ENCODE measurements at places on chromosomes 2 and 18. TPM values are rescaled to one million over a fixed set of nuclear protein-coding genes. Genes with fewer than 3 reads are reported as not detected.
A peak's percentile ranks its signal among the peaks of the same experiment; 100 is the strongest.

GRCh38 chr18:48719974-48720654 is 181.3 kb downstream of the CTIF start:
- no peak for DNase-seq

- DNase-seq, result peak; percentile 33
Observed at GRCh38 chr2:24919506-24920097, 435 bp downstream of the ADCY3 start.

DNA sequence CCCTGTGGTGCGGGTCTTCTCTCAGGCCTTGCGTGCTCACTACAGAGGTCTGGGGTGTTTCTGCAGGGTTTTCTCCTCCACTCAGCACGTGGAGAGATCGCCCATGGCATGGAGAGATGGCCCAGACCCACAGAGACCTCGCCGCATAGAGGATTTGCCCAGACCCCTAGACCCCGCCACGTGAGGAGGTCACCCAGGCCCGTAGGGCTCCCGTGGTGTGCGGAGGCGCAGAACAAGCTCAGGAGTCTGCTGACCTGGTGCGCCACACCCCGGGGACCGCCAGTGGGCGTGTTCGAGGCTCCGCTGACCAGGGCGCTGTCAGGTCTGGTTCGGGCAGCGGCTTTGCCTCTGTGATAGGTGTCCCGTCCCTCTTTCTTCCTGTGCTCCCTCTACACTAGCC is 64.5 kb downstream of the ADI1 start:
- DNase-seq, result no peak

GRCh38 chr2:109385506-109385905 is 228.3 kb downstream of the SEPTIN10 start:
- no peak for DNase-seq

GRCh38 chr2:236334122-236334876 is 70.1 kb upstream of the ASB18 start:
- no peak for DNase-seq

DNA sequence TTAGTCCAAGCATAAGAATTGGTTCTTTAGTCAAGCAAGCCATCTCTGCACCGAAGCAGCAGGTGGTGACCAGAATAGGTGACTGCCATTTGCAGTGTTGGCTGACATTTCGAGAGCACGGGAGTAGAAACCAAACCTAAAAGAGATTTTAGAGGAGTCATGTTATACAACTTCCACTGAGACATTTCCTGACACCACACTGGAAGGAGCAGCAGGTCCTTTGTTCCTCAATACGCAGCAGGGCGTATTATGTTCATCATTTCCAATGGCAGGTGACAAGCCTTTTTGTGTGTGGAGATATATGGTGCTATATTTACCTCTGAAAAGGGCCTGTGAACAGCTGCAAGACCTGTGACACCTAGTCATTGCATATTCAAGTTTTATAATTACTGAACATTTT is 418.8 kb upstream of the NETO1 start:
- DNase-seq, result no peak

DNA sequence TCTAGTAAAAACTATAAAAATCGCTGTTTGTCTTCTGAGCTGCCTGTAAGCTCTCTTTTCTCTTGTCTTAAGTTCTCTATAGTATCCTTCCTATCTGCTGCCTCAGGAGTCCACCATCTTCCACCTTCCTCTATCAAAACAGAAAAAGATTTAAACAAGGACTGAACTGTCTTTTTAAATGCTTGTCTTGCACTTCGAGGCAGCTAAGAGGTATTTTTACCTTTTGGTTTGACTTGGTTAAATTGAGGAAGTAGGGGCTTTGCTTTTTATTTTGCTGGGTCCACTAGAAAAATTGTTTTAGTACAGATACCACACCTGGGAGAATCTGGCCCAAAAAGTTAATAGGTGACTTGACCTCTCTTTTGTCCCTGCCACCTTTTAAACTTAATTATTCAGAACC is 12.2 kb downstream of the SESTD1 start:
- DNase-seq, result no peak

GRCh38 chr2:27738349-27739057 is 33.0 kb upstream of the MRPL33 start:
- no peak for DNase-seq

GRCh38 chr18:70041459-70042050 is 93.9 kb upstream of the CD226 start:
- no peak for DNase-seq

- DNase-seq, result no peak
Observed at GRCh38 chr18:32868406-32868805, 95.6 kb upstream of the KLHL14 start.

DNA sequence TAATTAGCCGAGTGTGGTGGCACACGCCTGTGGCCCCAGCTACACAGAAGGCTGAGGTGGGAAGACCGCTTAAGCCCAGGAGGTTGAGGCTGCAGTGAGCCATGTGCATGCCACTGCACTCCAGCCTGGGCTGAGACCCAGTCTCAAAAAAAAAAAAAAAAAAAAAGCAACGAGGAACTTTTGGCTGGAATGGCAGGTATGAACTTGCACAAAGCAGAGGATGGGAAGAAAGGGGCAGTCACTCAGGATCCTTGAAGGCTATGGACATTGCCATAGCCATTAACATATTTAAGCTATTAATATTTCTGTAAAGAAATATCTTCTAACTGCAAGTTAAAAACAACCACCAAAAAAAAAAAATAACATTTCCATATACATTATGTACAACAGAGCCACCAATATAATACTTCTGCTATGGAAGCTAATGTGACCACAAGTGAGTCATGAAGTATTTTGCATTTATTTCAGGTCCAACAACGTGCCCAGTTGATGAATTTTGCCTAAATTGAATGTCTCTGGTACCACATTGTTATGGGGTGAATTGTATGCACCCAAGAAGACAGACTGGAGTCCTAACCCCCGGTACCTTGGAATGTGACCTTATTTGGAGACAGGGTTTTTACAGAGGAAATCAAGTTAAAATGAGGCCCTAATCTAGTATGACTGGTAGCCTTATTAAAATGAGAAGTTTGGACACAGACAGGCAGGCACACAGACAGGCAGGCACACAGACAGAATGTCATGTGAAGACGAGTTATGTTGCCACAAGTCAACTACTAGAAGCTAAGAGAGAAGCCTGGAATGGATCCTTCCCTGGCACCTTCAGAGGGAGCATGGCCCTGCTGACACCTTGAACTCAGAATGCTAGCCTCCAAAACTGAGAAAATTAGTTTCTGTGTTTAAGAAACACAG is 102.8 kb downstream of the RBMS1 start:
- DNase-seq, result no peak

DNA sequence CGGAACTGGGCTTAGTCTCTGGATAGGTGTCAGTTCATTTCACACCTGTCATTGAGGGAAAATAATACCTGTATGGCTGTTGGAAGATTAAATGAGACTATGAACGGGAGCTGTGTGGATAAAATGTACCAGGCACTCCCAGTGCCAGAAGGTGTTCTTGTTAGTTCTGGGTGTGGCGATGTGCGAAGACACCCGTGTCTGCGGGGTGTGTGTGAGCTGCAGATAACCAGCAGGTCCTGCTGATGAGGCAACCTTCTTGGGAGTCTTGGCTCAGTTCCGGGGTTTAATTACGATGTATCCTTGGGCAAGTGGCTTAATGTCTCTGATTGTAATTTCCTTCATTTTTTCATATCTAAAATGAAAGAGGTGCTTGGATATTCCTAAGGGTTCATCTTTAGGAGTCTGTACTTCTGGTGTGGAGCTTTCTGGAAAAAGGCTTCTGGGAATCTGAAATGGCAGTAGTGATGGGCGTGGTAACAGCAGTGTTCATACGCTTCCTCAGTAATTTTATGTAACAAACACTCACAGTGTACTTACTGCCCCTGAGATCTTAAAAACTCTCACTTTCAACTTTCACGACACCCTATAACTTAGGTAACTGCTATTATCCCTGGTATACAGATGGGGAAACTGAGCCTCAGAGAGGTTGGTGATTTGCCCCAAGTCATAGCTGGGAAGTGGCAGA is 35.0 kb downstream of the NEDD4L start:
- DNase-seq, result no peak

DNA sequence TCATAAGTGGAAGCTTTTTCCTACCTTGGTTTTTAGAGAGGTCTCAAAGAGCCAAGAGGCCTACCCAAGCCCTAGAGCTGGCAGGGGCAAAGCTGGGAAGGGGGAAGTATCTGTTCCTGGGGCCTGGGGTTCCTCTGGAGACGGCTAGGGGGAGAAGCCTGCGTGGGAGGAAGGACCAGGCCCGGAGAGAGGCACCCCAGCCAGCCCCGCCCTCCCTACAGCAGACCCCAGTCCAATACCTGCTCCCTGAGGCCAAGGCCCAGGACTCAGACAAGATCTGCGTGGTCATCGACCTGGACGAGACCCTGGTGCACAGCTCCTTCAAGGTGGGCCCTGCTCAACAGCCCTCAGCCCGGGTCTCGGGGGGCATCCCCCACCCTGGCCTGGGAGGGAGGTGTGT is 2.2 kb downstream of the CTDSP1 start:
- DNase-seq, result no peak

- no peak for DNase-seq
Observed at GRCh38 chr2:65057054-65057375, 799 bp downstream of the CEP68 start.

DNA sequence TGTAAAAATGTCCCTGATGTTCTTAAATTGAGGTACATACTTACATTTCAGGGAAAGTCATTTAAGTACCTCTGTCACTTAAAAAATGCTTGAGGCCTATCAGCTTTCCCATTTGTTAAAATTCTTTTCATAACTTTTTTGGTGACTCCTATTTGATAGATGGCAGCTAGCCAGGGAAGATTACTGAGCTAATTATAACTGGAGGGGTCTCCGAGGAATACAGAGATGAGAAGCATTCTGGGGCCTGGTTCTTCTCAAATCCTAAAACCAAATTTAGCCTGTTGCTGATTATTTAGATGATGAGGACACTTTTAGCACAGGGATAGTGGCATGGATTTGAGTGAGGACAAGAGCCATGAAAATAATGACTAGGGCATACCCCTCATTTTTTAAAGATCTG is 4.8 kb downstream of the UGP2 start:
- DNase-seq, result no peak

- no peak for DNase-seq
Observed at GRCh38 chr2:195330513-195330956, 326.5 kb upstream of the SLC39A10 start.

DNA sequence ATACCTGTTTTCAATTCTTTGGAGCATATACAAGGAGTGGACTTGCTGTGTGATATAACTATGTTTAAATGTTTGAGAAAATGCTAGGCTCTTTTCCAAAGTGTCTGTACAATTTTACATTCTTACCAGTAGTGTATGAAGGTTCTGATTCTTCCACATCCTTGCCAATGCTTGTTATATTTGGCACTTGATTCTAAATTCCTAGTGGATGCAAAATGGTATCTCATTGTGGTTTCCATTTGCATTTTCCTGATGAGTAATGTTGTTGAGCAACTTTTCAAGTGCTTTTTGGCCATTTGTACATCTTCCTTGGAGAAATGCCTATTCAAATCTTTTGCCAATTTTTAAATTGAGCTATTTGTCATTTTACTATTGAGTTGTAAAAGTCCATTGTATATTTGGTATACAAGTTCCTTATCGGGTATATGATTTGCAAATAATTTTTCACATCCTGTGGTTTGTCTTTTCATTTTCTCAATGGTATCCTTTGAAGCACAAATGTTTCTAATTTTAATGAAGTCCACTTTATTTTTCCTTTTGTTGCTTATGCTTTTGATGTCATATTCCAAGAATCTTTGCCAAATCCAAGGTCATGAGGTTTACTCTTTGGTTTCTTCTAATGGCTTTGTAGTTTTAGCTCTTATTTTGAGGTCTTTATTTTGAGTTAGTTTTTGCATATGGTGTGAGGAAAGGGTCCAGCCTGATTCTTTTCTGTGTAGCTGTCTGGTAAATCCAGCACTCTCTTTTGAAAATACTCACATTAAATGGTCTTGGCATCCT is 33.2 kb upstream of the CWC22 start:
- DNase-seq, result no peak

DNA sequence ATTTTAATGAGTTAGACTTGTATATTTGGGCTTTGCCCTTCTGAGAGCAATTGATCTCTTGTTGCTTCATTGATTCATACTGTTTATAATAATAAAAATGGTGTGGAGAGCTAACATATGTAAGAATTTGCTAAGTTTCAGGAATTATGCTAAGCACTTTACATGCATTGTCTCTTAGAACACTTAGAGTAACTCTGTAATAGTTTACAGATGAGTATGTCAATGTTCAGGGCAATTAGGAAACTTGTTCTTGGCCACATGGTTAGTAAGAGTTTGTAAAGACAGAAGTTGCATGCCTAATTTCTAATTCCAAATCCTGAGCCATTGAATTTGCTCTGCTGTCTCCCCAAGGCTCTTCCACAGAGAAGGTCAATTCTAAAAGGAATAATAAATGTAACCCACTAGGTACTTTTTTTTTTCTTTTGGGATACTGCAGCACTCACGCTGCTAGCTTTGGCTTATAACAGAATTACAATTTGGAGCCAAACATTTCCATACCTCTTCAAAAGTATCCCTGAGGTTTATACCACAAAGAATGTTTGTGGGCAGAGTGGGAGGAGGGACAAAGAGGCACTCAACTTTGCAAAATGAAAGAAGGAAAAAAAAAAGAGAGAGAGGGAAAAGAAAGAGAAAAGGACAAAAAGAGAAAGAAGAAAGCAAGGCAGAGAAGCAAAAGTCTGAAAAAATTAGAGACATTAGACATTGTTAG is 232.4 kb downstream of the CALCRL start:
- no peak for DNase-seq

GRCh38 chr18:70513502-70514171 is 224.8 kb downstream of the SOCS6 start:
- DNase-seq, result no peak

- no peak for DNase-seq
Observed at GRCh38 chr18:37179384-37179783, 350.5 kb downstream of the KIAA1328 start.

- no peak for DNase-seq
Observed at GRCh38 chr18:11251229-11251890, 102.0 kb upstream of the PIEZO2 start.

- no peak for DNase-seq
Observed at GRCh38 chr2:20514596-20515269, 67.9 kb downstream of the RHOB start.

- no peak for DNase-seq
Observed at GRCh38 chr18:3441290-3441689, 8.7 kb upstream of the TGIF1 start.

GRCh38 chr2:71600555-71600954 is 147.2 kb downstream of the DYSF start:
- DNase-seq, result no peak

DNA sequence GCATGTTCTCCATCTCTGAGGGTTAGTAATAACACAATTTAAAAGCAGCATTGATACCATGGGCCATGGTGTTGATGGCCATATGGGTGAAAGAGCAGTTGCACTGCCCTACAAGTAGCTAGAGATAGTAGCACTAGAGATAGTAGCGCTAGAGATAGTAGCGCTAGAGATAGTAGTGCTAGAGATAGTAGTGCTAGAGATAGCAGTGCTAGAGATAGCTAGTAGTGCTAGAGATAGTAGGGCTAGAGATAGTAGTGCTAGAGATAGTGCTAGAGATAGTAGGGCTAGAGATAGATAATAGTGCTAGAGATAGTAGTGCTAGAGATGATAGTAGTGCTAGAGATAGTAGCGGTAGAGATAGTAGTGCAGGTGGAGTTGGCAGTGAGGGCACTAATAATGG is 39.5 kb upstream of the KLHL14 start:
- DNase-seq, result no peak

Gene KIF1A
- total RNA-seq, result 132 TPM

Gene NR4A2
- 7.9 TPM for total RNA-seq

Gene CIB4
- total RNA-seq, result not detected

Gene TGFA
- total RNA-seq, result 3.0 TPM

Gene AQP12B
- total RNA-seq, result not detected

Gene PRSS56
- total RNA-seq, result not detected

Gene OSR1
- 10.3 TPM for total RNA-seq

Gene TTC39C
- 28.8 TPM for total RNA-seq
